ENCODE measurements at places on chromosomes 5 and 9.

DNA sequence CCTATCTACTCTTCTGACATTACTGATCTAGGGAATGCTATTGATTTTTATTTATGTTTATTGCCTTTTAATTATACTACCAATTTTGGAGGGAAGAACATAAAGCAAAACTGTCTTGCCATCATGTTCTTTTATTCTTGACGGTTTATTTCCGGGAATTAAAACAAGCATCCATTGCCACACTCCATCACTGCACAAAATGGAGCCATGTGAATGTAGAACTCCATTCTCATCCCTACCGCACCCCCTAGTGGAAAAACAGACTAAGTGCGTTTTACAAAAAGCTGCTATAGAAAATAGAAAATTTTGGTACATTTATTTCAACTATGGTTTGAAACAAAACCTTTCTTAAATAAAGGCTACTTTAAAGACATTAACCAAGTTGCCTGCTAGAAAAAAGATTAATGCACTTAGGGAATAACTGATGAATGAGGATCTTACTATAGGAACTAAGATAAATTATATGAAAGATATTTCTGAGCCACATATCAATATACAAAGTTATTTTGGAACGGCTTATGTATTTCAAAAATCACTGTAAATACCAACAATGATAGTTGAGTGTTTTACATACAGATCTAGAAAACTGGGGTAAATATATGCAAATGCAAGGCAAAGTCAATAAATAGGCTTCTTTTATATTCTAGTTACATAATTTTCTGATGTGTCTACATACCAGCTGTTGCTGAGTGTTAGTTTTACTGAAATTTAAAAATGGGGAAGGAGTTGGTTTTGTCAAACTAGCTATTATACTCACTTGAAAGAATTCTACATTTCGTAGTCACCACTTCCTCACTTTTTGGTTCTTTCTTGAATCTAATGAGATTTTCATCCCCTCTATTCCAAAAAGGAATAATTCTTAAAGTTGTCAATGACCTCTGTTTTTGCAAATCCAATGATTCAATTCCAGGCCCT is 26.5 kb downstream of the OXCT1 start:
- DNase-seq, result peak; percentile 29

DNA sequence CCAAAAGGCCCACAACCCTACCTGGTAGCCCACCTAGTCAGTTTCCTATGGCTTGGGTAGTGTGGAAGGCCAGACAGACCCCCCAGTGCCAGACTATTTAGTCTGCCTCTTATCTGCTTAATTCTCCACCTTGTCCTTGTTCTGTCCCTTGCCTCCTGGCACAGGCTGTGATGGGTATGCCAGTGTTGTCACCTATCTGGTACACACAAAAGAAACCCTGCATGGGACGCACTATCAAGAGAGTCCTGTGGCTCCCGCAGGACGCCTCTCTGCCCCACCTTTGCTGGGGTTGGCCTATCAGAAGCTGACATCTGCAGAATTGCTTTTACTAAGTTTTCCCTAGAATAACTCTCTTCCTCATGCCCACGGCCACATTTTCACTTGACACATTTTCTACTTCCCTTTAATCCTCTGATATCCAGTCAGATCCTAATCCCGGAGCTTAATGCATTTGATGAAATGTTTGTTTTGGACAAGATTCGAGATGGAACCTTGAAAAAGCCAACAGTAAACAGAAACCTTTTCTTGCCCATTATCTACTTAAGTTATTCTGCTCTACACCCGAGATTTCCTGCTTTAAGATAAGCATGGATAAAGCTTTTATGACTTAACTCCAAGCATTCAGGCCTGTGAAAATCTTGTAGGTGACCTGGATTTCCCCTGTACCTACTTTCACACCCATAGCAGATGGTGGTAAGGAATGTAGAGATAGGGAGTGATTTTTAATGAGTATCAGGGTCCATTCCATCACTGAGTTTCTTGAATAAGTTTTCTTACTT is 468.5 kb downstream of the ZNF608 start:
- no peak for DNase-seq

DNA sequence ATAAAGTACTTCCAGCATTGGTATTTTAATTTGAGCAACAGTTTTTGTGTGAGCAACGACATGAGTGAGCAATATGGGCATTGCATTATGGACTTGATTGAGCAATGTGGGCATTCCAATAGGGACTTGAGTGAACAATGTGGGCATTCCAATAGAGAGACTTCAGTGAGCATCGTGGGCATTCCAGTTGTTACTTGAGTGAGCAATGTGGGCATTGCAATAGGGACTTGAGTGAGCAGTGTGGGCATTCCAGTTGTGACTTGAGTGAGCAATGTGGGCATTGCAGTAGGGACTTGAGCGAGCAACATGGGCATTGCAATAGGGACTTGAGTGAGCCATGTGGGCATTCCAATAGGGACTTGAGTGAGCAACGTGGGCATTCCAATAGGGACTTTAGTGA is 52.2 kb downstream of the ZCCHC7 start:
- no peak for DNase-seq

- no peak for DNase-seq
Measured at GRCh38 chr9:91818647-91819403, 131.2 kb downstream of the ROR2 start.

GRCh38 chr5:86968301-86968753 is 299.4 kb upstream of the RASA1 start:
- DNase-seq, result peak; percentile 14

- no peak for DNase-seq
Measured at GRCh38 chr9:137919095-137919465, 41.5 kb downstream of the CACNA1B start.

- no peak for DNase-seq
Measured at GRCh38 chr9:130348341-130348740, 82.8 kb downstream of the HMCN2 start.

- no peak for DNase-seq
Measured at GRCh38 chr9:8265281-8265680, 465.7 kb upstream of the DMAC1 start.

- DNase-seq, result peak; percentile 23
Measured at GRCh38 chr5:87541033-87541432, 128.3 kb upstream of the CCNH start.

GRCh38 chr9:136544548-136544963 is 1.3 kb downstream of the NOTCH1 start:
- no peak for DNase-seq

DNA sequence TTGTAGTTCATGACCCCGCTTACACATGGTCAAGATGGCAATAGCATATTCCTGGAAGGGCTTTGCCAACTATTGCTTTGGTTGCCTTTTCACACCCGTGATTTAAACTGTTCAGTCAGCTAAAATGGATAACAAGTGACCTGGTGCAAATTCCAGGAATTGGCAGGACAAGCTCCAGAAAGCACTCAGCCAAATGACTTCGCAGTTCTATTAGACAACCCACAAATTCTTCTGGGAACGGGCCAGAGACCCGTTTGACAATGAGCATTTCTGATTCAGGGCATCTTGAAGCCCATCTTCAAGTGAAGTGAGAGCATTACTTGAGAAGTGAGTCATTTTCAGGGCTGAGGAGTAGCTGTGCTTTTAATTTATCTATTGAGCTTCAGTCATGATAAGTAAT is 165.0 kb downstream of the DROSHA start:
- no peak for DNase-seq

DNA sequence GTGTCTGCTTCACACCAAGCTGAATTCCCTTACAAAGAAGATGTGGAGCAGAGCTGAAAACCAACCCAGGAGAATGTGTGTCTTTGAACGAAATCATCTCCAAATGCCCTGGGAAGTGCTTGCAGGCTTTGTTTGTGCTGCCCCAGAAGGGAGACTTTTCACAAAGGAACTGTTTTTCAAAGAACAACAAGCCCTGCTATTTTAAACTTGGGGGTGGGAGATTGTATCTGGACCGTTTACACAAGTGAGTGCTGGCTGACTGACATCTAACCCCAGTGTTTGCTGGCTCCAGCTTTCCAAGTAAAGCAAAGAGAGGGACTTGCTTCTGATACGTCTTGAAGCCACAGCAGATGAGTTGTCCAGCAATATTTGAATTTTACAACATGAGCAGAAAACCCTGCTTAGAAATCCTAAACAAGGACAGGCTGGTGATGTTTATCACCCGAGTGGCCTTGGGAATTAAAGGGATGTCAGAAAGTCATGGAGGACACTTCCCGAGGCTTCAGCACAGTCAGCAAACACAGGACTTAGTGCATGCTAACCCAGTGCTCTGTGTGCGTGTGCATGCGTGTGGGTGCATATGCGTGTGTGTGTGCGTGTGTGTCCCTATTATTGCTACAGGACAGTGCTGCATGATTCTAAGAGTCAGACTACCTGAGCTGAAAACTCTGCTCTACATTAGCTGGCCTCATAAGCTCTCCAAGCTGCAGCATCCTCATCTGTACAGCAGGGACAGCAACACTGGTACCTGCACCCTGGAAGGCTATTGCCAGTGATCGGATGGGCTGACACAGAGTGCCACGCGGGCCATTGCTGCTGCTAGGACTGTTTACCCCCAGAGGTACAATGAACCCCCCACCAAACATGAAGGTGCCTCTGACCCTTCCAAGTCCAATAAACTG is 1.4 kb downstream of the ADAMTS12 start:
- no peak for DNase-seq

DNA sequence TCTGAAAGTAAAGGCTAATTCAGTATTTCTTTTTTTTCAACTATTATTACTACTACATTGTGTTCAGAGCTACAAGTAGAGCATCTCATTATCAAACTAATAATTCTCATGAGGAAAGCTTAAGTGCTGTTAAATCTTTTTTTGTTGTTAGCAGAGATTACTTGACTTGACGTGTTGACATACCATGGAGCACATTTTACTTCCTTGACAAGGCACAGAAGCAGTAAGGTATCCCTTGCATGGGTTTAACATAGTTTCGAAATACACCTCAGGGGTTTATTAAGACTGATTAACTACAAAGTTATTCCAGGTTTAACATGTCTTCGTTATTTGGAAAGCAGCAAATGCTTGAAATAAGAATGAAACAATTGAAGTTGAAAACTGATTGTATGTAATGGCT is 7.0 kb downstream of the SPDL1 start:
- DNase-seq, result no peak

DNA sequence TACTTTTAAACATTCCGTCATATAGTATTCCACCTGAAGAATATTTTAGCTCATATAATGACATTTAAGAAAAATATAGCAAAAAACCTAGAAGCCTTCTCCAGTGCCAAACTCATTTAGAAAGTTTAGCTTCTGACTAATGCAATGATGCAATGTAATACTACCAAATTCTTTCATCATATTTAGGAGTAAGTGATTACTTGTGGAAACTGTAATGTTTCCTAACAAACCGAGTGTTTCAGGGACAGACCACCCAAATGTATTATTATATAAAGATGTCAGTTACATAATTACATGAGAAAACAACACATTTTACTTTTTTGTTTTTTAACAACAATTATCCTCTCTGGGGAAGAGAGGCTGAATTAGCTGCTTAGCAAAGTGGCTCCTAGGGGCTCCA is 316.2 kb downstream of the ARL15 start:
- DNase-seq, result no peak

DNA sequence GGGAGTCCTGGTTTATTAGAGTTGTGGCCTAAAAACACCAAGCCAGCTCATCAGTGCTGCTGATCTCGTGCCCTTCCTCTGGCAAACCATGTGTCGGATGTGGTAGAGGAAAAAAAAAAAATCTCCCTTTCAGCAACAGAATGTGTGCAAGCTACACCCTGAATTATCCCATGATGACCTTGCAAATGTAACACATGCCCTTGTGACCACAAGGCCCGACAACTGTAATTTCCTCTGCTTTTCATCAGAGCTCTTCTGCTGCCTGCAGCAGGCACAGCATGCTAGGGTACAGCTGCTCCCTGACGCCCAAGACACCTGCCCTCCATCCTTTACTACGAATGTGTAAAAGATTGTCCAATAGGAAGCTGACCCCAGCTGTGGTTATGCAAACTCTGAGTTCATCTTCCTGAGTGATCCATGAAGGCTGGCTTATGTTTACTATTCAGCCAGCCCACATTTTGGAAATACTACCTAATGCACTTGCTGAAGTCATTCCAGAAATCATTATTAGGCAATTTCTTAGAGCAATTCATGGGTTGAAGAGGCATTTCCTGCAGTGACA is 14.6 kb upstream of the BNC2 start:
- DNase-seq, result no peak

- no peak for DNase-seq
Measured at GRCh38 chr9:112570671-112571167, 84.1 kb downstream of the KIAA1958 start.

- no peak for DNase-seq
Measured at GRCh38 chr5:62268234-62268633, 37.8 kb upstream of the KIF2A start.

GRCh38 chr9:130972277-130972956 is 33.4 kb upstream of the FIBCD1 start:
- DNase-seq, result no peak

DNA sequence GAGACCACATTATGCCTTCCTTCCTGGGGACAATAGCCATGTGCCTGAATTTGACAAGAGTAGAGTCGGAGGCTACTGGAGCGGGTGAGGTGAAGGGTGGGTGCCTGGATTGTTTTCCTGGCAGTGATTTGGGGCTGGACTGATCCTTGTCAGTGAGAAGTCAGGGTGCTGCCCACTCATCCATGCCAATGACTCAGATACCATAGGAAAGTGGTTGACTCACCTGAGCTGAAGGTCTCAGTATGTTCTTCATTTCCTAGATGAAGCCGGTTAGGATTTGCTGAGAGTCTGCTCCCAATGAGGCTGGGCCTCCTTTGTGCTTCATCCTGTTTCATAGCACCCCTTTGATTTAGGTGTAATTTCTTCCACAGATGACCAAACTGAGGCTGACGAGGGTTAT is 366.0 kb downstream of the KDM4C start:
- DNase-seq, result no peak

- no peak for DNase-seq
Measured at GRCh38 chr5:59236986-59237385, 654.1 kb downstream of the RAB3C start.

DNA sequence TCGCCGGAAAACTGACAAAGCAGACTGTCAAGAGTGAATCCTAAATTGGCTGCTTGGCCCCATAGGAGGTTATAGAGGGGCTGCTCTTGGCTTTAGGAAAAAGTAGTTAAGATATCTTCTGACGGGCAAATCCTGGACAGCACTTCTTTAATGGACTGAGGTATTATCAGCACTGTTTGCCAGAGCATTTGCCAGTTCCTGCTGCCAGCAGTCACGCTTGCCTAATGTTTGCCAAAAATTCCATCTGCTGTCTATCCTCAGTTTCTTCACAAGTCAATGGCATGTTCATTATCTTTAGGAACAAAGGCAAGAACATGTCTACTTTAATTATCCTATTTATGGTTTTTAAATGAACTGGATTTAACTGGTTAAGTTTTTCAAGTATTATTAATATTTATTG is 25.8 kb upstream of the SREK1 start:
- no peak for DNase-seq

- DNase-seq, result no peak
Measured at GRCh38 chr5:149279661-149280060, 8.0 kb downstream of the AFAP1L1 start.

DNA sequence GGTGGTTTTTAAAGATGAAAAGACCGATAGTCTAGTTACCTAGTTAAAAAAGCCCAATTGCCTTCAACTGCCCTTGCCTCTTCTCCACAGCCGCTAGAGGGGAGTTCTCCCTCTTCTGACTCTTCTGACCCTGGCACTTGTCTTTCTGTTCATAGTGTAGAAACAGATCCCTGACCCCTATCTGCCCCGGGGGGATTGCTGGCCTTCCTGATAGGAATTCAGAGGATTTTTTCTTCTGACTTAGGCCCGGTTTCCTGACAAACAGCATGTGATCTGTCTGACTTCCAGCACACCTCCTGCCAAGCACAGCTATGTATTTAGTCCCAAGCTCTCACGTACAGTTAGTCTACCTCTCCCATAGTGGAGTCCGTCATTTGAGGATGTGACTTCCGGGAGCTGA is 5.0 kb upstream of the TMEM268 start:
- no peak for DNase-seq
